T-helper 1 cell (primary cell): ENCODE measurements at places on chromosomes 7 and 10.

DNA sequence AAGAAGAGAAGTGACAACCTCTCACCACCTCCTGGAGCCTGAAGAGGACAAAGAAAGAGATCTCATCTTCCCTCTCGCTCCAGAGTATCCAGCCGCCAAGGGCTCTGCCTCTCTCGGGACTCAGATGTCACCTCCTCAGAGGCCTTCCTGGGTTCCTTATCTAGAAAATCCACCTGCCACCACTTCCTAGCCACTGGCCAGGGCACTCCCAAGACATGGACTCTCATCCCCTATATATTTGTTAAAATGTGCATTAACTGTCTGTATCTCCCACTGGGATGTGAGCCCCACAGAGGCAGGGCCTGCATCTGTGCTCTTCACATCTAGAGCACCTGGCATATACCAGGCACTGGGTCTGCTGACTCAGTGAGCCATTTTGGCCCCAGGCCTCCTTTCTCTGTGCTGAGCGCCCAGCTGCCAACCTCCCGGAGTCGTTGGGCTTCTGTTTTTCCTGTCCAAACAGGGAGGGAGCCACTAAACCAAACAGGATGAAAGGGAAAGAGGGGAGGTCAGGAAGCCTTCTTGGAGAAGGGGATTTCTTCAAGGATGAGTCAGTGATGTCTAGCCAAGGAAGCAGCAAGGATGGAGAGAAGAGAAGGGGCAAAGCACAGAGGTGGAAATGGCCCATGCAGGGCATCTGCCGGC is 58.9 kb downstream of the KCNMA1 start:
- DNase-seq, result no peak

GRCh38 chr10:45581582-45582385 is 90.8 kb downstream of the ZFAND4 start:
- no peak for DNase-seq

DNA sequence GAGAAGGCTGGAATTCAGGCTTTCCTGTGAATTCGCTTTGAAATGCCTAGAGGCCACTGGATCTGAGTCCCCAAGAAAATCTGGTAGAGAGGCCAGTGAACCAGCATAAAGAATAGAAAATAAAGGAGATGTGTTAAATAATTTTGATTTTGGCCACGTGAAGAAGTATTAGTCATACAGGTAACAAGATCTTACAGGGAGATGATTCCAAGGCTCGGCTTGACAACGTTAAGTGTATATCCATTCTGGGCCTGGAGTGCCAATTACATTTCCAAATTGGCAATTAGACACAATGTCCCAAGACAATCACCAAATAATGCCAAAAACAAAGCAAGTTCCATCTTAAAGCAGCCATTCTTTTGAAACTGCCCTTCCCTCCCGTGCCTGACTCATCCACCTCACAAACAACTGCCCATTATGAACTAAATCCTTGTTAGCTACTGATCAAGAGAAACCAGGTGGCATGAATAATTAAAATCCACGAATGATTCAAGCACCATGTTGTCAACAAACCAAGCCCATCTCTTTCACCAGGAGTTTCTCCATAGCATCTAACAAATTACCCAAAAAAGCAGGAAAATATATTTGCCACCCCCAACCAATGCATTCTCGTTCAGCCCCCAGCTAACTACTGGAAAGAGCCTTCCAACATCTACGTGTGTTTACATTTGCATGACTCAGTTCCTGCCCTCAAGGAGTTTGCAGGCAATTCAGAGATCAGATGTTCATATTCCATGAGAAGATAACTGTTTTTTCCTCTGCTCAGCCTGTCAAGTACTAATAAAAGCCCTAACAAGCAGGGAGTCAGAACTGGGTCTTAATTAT is 8.5 kb downstream of the KCNMA1 start:
- DNase-seq, result no peak

GRCh38 chr10:122494833-122495232 is 33.5 kb downstream of the HTRA1 start:
- no peak for DNase-seq

- no peak for DNase-seq
Observed at GRCh38 chr7:104130726-104131125, 77.1 kb downstream of the ORC5 start.

- DNase-seq, result no peak
Observed at GRCh38 chr7:78716876-78717275, 736.6 kb downstream of the MAGI2 start.

GRCh38 chr7:9498303-9498702 is 1064.9 kb downstream of the NXPH1 start:
- DNase-seq, result no peak

- DNase-seq, result no peak
Observed at GRCh38 chr7:9083837-9084236, 650.4 kb downstream of the NXPH1 start.

DNA sequence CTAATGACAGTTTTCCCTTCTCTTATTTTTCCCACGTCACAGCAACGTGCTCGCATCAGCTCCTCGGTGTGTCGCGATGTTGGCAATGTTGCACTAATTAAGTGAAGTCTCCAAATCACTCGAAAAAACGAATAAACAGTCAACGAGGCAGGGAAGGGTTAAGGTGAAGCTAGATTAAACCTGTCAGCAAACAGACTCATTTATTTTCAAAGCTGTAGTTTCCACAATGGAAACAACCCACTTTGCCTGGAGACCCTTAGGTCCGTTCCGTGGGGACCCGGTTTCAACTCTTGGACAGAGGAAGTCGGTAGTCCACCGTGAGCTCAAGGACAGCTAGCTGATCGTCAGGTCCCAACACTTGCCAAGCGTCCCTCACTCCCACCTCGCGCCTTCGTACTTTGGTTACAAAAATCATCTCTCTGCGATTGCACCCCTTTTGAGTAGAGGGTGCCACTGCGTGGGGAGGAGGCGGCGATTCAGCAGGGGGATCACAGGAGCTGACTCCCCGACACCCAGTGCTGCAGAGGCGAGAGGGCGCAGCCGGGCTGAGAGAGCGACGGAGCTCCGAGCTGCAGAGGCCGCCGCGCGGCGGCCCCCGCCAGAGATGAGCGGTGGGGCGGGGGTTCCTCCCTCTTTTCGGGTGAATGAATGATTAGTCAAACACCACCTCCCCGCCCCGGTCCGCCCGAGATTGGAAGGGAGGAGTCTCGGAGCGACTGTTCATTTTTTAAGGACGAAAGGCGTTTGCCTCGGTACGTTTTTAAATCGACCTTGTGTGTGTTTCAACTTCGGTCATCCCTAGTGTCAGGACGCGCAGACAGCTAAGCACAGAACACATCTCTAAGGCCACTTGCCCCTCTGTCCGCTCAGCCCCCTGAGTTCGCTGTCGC is 1.3 kb upstream of the BMPER start:
- no peak for DNase-seq

DNA sequence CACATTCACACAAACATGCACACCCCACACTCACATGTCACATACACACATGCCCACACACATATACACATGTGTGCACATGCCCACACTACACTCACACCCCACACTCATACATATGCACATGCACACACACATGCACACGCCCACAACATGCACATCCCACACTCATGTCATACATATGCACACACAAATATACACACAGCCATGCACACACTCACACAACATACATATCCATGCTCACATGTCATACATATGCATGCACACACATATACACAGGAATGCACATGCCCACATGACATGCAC is 219.8 kb downstream of the DNAJB6 start:
- DNase-seq, result no peak

GRCh38 chr7:2251841-2252771 is 10.1 kb downstream of the NUDT1 start:
- no peak for DNase-seq

DNA sequence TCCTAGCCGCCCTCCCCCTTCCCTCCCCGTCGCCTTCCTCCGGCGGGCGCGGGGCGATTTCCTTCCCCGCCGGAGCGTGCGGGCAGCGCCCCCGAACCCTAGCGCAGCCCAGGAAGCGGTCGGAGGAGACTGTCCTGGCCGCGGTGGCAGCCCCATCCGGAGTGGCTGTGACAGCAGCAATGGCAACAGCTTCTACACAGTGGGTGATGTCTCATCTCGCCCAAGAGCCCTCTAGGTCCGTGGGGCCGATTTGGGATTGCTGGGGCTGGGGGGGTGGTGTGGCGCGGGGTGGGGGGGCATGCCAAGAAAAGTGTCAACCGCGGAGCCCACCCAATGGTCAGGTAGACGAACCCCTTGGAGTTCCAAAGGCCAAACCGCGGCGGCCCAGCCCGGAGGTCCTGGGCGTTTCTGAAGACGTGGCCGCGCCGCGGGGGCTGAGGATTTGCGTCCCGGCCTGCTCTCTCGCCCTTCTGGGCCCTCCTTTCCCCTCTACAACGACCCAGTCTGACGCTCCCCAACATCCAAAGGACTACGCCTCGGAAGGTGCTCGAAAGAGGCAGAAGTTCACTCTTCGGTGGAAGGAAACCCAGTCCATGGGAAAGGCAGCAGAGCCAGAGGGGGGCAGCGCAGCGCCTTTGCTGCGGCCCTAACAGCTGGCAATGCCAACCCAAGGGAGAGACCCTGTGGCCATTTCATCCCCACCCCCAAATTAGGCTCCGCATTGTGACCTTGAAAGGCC is 603 bp upstream of the TWIST1 start:
- DNase-seq, result no peak

GRCh38 chr7:92758796-92759431 is 77.5 kb downstream of the CDK6 start:
- DNase-seq, result no peak

GRCh38 chr7:25117226-25118047 is 7.6 kb downstream of the CYCS start:
- no peak for DNase-seq

DNA sequence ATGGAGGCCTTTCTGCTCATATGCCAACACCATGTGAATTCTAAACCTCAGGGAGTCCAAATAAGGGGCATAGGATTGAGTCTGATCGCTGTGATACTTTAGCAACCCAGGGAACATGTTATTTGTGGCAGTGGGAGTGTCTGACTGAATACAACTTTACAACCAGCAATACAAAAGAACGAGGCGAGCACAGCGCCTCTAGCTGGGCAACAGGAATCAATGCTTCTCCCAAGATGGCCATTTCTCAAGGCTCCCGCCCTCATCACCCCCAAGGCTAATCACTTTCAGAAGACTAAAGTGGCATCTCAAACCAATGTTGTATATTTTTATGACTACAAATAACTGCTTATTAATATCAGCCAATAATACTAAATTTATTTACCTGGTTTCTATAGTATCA is 28.1 kb downstream of the YWHAG start:
- no peak for DNase-seq

DNA sequence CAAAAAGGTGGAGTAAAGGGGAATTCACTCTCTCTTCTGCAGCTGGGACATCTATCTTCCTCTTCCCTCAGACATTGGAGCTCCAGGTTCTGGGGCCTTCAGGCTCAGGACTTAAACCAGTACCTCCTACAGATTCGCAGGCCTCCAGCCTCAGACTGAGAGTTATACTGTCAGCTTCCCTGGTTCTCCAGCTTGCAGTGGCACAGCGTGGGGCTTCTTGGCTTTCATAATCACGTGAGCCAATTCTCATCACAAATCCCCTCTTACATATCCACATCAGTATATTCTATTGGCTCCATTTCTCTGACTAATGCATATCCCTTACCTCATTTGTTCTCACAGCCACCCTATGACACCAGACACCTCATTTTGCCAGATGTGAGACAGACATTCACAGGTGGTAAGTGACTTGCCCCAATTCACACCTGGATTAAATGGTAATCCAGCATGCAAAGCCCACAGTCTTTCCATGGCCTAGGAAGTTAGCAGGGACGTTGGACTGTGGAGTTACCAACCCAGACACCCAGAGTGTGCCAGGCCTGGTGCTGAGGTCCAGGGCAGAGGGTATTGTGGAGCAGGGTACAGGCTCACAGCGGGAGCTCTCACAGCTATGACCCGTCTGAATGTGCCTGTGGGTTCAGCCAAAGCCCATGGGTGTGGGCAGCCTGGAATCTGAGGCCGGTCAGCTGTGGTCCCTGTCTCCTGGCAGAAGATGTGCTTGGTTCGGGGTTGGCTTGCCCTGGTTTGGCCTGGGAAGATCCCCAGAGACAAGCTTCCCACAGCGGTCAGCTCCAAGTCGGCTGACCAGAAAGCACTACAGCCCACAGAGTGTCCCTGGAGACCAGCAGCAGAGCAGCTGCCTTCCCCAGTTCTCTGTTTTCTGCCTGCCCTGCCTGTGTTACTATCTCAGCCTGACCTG is 18.4 kb upstream of the ZCCHC24 start:
- no peak for DNase-seq
